ENCODE measurements at places on chromosomes 2 and 18.

DNA sequence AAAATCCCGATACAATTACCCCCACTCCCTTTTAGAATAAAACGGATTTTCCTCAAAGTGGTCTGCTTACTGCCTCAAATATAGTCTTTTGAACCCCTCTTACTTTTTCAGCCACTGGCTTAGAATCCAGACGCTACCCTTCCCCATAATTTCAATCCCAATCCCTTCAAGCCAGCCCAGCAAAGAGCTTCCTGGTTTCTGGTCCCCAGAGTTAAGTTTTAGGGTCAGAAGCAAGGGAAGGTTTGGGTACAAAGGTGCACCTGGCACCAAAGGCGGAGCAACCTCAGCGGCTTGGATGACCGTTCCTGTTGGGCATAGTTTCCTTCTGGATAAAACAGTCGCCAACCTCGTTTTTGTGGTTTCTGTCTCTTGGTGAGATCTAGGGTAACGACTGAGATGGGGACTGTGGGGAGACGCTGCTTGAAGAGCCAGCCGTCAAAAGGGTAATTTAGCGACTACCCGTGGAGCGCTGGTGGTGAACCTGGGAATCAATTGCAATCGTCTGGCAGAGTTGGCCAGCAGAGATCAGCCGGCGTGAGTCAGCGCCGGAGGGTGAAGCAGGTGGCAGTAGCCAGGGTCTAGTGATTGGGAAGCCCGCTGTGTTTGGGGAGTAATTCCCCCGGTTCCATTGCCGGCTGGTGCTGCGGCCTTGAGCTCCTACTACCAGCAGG is 1.6 kb downstream of the FEV start:
- no peak for DNase-seq

DNA sequence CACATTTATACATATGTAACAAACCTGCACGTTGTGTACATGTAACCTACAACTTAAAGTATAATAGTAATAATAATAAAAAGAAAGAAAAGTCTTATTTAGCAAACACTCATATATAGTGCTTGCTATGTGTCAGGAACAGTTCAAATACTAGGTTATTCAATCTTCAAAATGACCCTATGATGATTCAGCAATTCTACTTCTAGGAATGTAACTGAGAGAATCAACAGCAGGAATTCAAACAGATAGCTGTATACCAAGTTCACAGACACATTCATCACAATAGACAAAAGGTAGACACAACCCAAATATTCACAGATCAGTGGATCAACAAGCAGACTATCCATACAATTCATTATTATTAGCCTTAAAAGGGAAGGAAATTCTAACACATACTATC is 69.5 kb downstream of the MYO5B start:
- DNase-seq: no peak

GRCh38 chr2:57278451-57278850 is 768.2 kb upstream of the VRK2 start:
- no peak for DNase-seq

DNA sequence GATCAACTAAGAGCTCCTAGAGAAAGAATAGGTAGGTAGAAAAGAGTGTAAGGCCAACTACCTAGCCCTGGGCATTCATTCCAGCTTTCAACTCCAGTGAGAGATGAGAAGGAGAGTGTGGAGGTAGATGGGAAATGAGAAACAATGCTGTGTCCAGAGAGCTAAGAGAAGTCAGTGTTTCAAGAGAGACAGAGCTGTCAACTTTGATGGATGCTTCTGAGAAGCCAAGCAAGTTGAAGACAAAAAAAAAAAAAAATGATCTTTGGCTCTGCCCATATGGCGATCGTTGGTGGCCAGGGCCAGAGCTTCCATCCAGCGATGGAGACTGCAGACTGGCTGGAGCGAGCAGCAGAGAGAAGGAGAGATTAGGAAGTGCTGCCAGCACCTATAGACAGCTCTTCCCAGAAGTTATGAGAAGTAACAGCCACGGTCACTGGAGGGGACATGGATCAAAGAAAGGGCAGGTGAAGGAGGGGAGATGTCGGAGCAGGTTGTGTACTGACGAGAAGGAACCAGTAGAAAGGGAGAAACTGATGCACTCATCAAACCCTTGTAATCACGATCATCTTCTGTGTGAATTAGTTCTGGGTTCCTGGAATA is 112.4 kb upstream of the PPP1CB start:
- DNase-seq: no peak

GRCh38 chr2:225494100-225494459 is 94.6 kb downstream of the NYAP2 start:
- no peak for DNase-seq

GRCh38 chr2:134712299-134712698 is 6.5 kb downstream of the TMEM163 start:
- DNase-seq: no peak

- DNase-seq: no peak
Measured at GRCh38 chr18:24342347-24342746, 55.3 kb downstream of the OSBPL1A start.

DNA sequence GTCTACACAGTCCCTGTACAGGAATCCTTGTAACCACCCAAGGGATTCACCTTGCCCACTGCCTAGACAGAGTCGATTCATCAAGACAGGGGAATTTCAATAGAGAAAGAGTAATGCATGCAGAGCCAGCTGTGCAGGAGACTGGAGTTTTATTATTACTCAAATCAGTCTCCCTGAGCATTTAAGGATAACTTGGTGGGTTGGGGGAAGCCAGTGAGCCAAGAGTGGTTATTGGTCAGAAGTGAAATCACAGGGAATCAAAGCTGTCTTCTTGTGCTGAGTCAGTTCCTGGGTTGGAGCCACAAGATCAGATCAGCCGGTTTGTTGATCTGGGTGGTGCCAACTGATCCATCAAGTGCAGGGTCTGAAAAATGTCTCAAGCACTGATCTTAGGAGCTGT is 17.8 kb upstream of the FAM98A start:
- no peak for DNase-seq

DNA sequence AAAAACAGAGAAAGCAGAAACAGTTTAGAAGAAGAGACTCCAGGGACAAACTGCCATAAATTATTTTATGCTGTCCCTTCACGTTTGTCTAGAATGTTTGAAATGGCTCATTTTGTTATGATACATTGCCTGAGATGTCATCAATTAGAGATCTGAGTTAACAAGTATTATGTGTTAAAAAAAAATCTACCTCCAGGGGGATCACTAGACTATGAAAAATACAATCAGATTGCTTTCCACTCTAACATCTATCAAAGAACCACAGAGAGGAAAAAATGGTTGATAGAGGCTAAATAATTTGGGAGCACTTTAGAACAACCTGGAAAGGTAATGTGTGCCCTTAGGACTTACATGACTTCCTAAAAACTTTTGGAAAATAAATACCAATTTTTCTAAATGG is 103.8 kb upstream of the CCDC150 start:
- no peak for DNase-seq

DNA sequence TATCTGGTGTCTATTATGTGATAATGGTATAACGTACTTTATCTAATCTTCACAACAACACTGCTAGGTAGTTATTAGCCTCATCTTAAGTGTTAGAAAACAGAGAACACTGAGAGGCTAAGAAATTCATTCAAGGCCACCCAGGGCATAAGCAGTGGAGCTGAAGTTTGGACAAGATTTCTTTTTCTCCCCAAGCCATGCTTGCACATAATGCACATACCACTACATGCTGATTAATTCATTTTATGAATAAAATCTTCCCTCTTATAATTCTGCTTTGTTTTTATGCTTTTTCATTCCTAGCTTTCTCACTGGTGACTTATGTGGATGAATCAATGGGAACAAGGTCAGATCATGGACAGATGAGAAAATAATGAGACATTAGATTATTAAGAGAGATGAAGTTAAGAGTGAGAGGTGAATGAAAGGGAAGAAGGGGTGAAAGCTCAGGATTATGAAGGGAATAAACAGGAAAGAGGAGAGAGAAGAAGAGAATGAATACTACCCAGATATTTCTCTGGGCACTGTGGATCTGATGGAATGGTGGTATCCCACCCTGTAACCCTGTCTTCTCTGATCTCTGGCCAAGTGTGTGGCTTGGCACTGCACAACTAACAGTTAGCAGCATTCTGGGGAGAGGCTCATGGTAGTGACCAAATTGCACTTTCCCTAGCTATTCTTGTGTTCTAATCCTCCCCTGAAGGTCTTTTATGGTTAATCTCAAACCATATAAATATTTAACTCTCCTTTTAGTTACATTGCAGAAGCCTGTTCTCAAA is 17.7 kb upstream of the GALNT3 start:
- no peak for DNase-seq

- DNase-seq: no peak
Measured at GRCh38 chr2:637804-638203, 39.4 kb downstream of the TMEM18 start.

- no peak for DNase-seq
Measured at GRCh38 chr18:56431551-56431950, 206.8 kb downstream of the TXNL1 start.

- no peak for DNase-seq
Measured at GRCh38 chr2:99888617-99889016, 253.8 kb downstream of the AFF3 start.

DNA sequence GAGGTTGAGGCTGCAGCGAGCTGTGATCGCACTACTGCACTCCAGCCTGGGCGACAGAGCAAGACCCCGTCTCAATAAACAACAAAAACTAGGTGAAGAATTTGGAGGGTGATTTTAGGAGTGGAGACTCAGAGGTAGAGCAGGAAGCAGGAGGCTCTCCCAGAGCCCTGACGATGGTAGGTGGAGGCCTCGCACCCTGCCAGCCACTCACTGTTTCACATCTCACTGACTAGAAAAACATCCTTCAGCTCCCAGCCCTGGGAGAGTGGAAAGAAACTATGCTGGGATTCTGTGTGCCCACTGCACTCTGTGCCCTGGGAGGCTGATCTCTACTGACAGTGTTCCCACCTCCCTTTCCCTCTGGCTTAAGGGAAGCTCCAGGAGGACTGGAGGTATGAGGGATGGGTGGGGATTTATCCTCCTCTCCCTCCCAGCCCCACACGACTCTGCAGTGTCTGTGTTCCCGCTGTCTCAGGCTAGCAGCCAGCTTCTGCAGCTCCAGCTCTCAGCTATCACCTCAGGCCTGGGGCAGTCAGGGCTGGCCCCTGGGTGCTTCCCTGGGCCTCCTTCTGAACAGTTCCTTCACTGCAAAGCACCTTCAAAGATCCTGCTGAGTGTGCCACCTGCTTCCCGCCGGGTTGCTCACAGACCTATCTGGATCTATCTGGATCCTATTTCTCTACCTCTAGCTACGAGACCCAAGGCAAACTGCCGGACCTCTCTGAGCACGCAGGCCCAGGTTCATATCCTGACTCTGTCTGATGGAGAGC is 9.6 kb downstream of the CIB4 start:
- DNase-seq: no peak

- DNase-seq: no peak
Measured at GRCh38 chr2:25979001-25979400, 3.3 kb downstream of the KIF3C start.

DNA sequence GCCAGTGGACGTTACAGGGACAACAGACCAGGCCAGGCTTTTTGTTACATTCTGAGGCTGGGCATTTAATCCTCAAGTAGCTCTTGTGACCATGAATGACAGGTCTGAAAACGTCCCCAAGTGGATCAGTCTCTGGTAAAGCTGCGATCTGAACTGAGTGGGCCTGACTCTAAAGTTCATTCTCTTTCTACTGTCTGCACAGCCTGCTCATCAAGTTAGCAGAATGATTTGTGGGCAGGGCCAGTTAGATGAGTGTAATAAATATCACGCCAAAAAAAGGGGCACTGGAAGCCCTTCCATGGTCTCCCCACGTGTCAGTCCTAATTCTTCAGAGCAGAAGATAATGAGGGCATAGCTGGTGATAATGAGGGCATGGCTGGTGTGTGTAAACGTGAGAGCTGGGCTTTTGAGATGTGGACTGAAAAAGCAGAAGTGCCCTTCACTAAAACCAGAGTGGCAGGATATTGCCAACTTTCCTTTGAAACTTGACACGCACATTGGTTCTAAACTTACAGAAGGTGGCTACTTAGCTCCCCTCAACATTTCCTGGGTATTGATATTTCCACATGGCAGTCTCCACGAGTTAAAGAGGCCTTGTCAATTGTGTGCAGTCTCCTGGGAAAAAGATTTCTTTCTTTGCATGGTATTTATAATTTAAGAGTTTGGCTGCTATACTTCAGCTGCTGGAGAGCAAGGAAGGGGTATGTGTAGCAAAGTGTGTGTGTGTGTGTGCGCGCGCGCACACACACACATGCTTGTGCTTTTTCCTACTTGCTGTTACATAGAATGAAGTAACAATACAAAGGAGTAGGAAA is 72.7 kb upstream of the LYPD6B start:
- no peak for DNase-seq

- no peak for DNase-seq
Measured at GRCh38 chr2:47010176-47010575, 94.6 kb upstream of the MCFD2 start.

DNA sequence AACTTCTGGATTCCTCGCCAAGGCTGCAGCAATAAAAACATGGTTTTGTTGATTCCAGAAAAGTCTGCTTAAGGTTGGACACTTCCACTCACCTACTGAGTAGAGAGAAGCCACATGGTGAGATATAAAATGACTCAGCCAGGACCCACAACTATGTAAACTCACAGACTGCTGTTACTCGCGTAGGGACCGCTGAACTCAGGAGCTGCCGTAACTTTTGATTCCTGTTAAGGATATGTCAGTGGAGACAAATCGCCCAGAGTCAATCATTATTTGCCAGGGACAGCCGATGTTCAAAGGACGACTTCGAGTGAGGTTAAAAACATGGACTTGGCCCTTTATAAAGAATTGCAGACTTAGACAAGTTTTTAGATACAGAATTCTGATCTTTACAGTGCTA is 25.6 kb downstream of the CYB5A start:
- no peak for DNase-seq

DNA sequence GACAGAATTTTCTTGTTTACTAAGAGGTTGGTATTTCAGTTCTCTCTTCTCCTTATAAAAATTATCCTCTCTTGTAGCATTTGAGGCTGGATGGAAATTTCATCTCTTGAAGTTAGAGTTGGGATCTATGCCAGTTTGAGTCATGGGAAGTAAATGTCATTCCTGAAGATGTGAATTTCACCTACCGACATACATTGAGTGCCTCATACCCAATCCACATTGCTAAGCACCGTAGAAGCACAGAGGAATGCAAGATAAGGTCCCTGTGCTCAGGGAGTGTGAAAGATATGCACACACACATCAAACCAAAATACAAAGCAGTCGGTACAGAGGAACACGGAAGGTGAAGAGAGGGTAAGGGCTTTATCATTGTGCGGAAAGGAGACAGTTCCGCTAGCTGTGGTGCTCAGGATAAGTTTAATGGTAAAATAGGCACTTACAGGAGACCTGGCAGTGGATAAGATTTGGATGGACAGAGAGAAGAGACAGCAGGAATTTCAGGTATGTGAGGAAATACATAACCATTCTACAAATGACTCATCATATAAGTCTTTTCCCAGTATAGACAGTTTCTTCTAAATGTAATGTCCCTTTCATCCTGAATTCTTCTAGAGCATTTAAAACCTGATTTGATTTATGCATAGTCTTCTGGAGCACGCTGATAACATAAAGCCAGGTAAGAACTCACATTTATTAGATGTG is 205.3 kb upstream of the ST6GAL2 start:
- no peak for DNase-seq

GRCh38 chr2:54523324-54523959 is 67.3 kb downstream of the SPTBN1 start:
- no peak for DNase-seq

- no peak for DNase-seq
Measured at GRCh38 chr18:79625195-79625923, 54.2 kb upstream of the CTDP1 start.

GRCh38 chr2:46850742-46851141 is 64.9 kb downstream of the MCFD2 start:
- DNase-seq: no peak
